ENCODE measurements at places on chromosomes 13 and 19.
A peak's percentile ranks its signal among the peaks of the same experiment; 100 is the strongest.

DNA sequence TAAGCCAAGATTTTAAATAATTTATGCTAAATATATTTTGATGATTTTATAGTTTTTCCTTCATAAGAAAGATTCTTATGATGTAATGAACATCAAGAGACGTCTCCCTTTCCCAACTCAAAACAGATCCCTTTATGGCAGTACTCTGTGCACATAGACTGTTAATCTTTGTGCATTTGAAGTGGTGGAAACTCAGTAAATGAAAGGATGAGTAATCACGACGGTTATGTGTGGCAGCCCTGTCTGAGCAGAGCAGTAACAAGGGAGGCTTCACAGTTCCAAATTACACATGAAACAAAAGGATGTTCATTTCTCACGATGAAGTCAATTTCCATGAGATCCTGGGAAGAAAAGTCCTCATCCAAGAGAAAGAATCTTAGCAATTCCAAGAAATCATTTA lies 498.1 kb downstream of the KLF5 start:
- DNase-seq, result no peak

- DNase-seq, result no peak
Observed at GRCh38 chr19:30153326-30154210, 211.5 kb downstream of the URI1 start.

DNA sequence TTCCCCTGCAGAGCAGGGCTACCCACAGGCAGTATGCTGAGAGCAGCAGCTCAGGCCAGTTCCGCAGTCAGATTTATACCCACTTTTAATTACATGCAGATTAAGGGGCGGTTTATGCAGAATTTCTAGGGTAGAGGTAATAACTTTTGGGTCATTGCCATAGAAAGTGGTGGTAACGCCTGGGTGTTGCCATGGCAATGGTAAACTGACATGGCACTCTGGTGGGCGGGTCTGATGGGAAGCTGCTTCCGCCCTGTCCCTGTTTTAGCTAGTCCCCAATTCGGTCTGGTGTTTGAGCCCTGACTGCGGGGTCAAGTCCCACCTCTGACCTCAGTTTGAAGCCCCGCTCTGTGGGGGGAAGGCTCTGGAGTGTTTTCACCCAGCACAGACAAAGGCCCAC lies 141.1 kb upstream of the VSTM2B start:
- DNase-seq, result no peak

- no peak for DNase-seq
Observed at GRCh38 chr13:46345866-46346265, 41.2 kb downstream of the RUBCNL start.

DNA sequence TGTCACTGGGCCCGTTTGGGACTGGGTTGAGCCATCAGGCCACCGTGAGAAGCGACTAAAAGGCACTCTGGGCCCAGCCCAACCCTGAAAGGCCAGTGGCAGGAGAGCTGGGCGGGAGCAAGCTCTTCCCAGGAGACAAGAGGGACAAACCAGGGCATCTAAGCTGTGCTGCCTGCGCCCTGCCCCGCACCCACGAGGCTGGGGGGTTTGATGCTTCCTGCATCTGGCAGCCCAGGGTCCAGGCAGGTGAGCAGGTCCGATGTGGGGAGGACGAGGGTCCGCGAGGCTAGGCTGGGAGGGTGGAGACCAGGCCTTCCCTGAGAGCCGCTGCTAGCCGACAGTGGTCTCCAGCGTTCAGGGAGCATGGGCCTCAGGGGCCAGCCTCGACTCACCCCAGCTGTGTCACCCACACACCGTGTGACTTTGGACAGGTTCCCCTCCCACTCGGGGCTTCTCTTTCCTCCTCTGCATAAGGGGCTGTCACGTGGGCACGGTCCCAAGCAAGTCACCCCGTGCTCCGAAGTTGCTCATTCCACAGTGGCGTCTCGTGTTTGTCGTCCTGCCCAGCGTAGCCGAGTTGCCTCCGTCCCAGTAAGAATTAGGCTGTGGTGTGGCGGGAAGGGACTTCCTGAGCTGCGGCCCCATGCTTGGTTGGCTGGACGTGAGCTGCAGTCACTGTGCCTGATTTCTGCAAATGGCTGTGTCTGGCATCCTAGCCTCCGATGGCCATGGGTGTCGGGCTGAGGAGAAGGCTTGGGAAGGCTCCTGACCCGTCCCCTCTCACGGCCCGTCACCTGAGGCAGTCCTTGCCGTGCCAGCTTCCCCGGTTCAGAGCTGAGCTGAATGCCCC lies 15.8 kb downstream of the PLIN4 start:
- no peak for DNase-seq

GRCh38 chr13:100594731-100595130 lies 6.1 kb upstream of the GGACT start:
- DNase-seq, result no peak

DNA sequence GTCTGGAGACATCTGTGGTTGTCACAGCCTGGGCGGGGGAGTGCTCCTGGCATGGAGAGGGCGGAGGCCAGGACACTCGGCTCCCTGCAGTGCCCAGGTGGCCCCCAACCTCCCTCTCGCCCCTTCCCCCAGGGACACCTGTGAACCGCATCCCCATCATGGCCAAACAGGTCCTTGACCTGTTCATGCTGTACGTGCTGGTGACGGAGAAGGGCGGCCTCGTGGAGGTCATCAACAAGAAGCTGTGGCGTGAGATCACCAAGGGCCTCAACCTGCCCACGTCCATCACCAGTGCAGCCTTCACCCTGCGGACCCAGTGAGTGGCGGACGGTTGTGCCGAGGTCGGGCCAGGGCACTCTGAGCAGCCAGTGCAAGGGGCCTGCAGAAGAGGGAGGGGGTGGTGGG lies 20.0 kb upstream of the WDR18 start:
- DNase-seq, result no peak

GRCh38 chr13:23289917-23290357 lies 109.2 kb downstream of the SGCG start:
- no peak for DNase-seq

DNA sequence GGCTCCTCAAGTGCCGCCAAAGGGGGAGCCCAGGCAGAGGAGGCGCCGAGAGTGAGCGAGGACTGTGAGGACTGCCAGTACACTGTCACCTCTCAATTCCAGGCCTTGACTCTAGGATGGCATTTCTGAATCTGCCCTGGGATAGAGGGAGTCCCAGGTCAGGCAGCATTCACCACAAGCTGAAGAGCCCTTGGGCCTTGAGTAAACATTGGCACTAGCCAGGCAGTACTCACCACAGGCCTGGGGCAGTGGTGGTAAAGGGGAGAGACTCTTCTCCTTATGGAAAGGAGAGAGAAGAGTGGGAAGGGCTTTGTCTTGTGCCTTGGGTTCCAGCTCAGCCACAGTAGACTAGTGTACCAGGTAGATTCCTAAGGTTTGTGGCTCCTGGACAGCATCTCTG lies 39.7 kb upstream of the HTR2A start:
- DNase-seq, result no peak

GRCh38 chr13:29935309-29935981 lies 85.0 kb upstream of the UBL3 start:
- peak; percentile 72 for DNase-seq

GRCh38 chr19:58296104-58296503 lies 9.1 kb upstream of the ERVK3-1 start:
- DNase-seq, result no peak

GRCh38 chr13:39250440-39250839 lies 212.2 kb downstream of the NHLRC3 start:
- DNase-seq, result no peak

GRCh38 chr13:22926748-22927400 lies 253.9 kb upstream of the SGCG start:
- DNase-seq, result no peak

- no peak for DNase-seq
Observed at GRCh38 chr13:100552755-100553154, 35.8 kb downstream of the GGACT start.

GRCh38 chr13:41005704-41006103 lies 13.4 kb downstream of the ELF1 start:
- no peak for DNase-seq

DNA sequence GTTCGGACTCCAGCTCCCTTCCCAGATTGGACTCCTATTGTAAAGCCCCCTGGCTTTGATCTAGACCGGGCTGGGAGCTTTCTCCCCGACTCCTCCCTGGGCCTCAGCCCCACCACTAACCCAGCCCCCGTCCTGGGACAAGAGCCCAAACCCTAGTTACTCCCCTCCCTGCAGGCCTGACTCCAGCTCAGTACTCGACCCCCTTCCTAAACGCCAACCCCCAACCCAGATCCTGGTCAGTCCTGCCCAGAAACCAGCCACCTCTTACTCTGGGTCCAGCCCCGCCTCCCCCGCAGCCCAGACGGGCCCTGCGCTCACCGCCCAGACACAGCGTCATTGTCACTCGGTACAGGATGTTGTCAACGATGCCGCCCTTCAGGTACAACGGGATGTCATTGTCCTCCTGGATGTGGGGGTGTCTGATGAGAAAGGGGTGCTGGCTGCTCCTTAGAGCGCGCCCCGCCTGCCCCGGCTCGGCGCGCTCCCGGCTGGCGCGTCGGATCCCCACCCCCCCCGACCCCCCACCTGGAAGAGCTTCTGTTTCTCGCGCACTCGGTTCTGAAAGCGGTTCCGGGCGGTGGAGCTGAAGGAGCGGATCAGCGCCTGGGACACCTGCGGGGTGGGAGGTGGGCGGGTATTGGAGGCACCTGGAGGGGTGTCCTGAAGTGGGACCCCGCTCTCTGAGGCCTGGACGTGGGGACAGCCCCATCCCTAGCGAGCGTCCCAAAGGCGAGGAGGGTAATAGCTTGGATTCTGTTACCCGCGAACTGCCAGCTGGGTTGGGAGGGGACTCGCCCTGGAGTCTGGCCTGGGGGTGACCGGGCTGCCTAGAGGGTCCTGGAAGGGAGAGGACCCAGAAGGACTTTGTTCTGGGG lies 866 bp downstream of the COX7A1 start:
- DNase-seq, result no peak

GRCh38 chr13:97781891-97782305 lies 171.6 kb upstream of the IPO5 start:
- DNase-seq, result no peak

DNA sequence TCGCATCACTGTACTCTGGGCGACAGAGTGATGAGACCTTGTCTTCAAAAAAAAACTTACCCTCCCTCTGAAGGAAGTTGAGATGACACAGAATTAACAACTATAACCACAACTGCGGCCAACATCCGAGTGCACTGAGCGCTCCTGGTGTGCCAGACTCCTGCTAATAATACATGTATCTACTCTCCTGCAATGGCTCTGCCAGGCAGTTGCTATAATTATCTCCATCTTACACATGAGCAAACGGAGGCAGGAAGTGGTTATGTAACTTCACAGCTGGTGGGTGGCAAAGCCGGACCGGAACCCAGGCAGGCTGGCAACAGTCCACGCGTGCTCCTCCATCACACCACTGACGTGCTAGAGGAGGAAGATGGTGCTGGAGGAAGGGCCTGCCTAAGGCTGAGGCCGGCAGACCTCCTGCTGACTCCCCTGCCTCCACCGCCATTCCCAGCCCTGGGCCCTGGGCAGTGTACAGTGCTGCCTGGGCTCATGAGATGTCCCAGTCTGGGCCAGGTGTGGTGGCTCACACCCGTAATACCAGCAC lies 12.6 kb downstream of the XRCC1 start:
- DNase-seq, result peak; percentile 74

DNA sequence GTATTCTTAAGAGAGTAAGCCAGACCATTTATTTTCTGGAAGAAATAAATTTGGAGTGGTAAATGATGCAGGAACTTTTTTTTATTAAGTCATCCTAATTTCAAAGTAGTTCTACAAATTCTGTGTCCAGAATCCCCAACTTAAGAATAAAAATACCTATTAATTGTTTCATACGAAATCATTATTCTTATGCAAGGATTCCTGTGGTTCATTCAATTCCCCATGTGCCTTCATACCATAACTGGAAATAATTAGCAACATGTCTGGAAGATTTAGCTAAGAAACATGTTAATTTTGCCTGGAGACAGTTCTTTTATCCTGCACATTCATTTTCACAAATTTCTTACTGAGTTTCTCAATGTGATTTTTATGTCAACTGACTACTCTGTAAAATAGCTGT lies 408.6 kb downstream of the PCDH9 start:
- no peak for DNase-seq

- no peak for DNase-seq
Observed at GRCh38 chr13:107374038-107374437, 806.1 kb upstream of the ARGLU1 start.

DNA sequence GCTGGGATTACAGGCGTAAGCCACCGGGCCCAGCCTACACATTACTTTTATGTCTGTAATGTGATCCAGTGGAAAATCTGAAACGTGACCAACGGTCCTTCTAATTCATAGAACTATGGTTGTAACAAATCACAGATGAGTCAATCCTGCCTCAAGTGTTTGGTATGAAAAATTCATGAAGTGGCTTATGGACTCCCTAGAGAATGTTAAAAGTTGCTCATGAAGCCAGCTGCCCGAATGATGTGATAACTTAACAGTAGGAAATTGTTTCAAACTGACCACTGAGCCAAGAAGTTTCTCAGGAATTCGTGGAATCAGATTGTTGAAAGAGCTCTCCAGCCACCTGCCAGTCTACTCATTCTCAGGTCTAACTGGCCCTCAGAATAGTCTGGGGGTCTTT lies 59.4 kb upstream of the FARP1 start:
- no peak for DNase-seq

- no peak for DNase-seq
Observed at GRCh38 chr13:105365021-105365550, 1170.4 kb downstream of the EFNB2 start.

DNA sequence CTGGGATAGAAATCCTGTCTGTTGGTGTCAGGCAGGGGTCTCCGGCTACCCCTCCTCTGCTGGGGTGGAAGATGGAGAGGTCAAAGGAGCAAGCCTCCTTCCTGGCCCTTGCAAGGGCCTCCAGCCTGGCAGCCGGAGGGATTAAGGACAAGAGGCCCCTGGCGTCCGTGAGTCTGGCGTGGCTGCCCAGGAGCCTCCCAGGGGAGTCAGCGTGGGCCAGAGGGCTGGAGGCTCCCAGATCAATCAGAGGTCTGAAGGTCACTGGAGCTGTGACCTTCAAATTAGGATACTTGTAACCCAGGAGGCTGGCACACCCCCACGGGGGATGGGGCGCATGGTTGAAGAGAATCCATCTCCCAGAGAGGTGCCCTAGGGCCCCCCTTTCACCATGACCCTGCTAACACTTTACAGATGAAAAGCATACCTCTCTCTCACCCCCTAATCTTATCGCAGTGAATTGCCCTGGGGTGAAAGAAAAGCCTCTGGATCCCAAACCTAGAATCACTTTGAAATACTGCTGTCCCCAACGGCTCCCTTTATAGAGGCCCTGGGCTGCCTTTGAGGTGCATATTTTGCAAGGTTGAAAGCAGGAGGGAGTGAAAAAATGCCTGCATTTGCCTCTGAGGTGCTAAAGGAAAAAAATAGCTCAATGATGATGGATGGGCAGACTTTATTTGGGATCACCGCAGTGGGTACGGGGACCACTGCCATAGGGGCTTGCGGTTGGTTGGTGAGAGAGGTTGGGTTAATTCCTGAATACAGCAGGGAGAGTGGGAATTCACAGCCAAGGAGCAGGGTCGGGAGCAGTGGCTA lies 44.9 kb upstream of the PEG3 start:
- DNase-seq, result no peak

- no peak for DNase-seq
Observed at GRCh38 chr13:23067129-23067528, 113.7 kb upstream of the SGCG start.

GRCh38 chr19:15635016-15635805 lies 5.5 kb upstream of the CYP4F3 start:
- no peak for DNase-seq
